Lung microvascular endothelial cell (primary cell): ENCODE measurements at places on chromosomes 12 and 14. TPM values are rescaled to one million over a fixed set of nuclear protein-coding genes. Genes with fewer than 3 reads are reported as not detected.

GRCh38 chr12:132518354-132518992 lies 28.5 kb downstream of the FBRSL1 start:
- no peak for DNase-seq

DNA sequence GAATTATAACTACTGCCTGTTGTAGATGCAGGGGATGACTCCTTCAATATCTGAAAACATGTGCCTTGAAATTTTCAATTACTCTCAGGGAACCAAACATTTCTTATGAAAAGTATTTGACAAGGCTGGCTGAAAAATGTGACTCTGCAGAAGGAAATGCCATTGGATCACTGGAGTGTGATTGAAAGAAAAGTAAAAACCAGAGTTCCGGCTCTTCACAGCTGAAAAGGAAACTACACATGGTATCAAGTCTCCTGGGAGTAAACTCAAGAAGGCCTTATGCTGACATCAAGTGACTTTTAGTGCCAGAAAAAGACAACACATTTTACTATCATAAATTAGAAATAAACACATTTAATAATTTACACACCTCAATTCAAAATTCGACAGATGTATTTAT lies 693.0 kb downstream of the LRFN5 start:
- DNase-seq, result no peak

DNA sequence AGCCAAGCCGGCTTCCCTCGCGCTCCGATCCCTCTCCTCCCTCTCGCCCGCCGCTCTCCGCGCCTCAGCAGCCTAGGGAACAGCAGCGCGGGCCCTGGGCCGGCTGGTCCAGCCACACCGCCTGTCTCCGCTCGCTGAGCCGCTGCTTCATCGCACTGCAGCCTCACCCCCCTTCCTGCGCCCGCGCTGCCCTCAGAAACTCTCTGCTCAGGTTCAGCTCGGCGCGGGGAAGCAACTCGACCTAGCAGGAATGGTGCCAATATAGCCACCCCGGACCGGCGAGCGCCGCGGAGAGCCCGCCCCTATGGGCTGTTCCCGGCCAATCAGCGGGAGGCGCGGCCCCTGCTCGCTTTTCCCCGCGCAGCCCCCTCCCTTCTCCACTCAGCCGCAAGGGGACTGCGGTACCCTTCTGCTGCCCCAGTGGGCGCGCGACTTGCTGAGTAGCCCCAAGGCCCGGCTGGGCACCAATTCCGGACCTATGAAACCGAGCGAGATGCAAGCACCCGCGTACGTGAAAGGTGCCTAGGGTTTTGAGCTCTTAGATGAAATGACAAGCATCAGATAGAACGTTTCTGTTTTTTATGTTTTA lies at the start of gene ADAMTS20:
Gene ADAMTS20, minus strand, starts transcription at position 233 of the 589 bp plus-strand sequence. CDS start 282 bp downstream, outside the sequence.
- no peak for DNase-seq

GRCh38 chr12:84561351-84561750 lies 351.2 kb downstream of the SLC6A15 start:
- no peak for DNase-seq

GRCh38 chr14:43872752-43873655 lies 634.1 kb downstream of the FSCB start:
- DNase-seq, result no peak

GRCh38 chr12:10189653-10190052 lies 10.8 kb downstream of the TMEM52B start:
- DNase-seq, result no peak

DNA sequence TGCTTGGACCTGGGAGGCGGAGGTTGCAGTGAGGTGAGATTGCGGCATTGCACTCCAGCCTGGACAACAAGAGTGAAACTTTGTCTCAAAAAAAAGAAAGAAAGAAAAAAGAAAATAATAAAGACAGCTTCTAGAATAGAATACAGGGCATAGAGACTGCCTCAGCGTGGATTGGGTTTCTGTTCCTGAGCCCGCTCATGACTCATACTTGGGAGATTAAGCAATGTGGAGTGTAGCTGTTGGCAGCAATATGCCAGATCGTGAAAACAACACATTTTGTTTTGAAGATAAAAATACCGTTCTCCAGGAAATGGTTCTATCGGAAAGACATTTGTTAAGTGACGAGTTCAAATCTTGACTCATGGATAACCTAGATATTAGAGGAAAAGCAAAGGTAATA lies 67.2 kb downstream of the GLT1D1 start:
- DNase-seq, result peak; percentile 15

DNA sequence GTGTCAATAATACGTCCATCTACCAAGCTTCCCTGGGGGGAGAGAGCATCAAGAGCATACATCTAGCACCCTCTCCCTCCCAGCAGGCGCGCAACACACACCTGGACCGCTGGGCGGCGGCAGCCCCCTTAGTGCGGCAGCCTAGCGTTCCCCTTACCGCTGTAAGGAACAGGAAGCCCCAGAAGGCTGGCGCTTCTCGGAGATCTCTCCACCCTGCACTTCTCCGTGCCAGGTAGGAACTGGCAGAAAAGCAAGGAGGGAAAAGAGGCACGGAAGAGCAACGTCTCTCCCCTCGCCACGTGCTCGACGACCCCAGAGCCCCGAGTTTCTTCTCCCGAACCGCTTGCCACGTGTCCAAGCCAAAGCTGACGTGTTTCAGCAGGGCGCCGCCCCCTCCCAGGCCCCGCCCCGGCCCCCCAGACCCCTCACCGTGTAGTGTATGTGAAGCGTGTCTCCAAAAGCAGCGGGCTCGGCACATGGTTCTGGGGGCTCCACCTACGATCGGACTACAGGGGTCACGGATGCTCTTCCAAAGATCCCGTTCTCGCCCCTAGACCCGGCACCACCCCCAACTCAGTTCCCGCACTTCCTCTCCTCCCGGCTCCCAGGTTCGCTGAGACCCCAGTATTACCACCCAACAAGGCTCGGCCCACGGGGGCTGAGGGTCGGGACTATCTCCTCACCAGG lies 532 bp downstream of the FKBP11 start:
- peak; percentile 72 for DNase-seq

- no peak for DNase-seq
These were observed 30.3 kb downstream of the CCDC59 start for GRCh38 chr12:82327861-82328260.

The BICDL1 gene
- total RNA-seq, result under 0.01 TPM in 2 replicates

The TAS2R8 gene
- total RNA-seq, result not detected in 2 replicates

The LTA4H gene
- 47.2 and 56.0 TPM in 2 replicates for total RNA-seq
